H9 (cell line): ENCODE measurements at places on chromosomes 1 and 21. TPM values are rescaled to one million over a fixed set of nuclear protein-coding genes. Genes with fewer than 3 reads are reported as not detected.

DNA sequence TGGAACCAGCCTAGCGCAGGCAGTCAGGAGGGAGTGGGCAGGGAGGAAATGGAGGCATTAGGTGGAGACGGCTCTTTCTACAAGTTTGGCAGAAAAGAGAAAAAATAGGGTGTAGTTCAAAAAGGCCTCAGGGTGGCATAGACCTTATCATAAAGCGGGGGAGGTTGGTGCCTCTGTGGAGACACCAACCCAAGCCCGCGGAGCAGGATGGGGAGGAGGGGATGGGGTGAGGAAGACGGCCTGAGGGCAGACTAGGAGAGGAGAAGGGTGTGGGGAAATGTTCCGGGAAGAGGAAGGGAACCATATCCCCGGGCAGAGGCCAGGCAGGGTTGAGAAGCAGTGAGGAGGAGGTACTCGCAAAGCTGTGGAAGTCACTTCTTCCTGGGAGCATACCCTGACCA is 17.4 kb upstream of the SHE start:
- no peaks in the 10 kb centered on the region for H3K36me3 ChIP-seq
- no peak overlapping the region for H3K4me3 ChIP-seq
- no peak overlapping the region for H3K27ac ChIP-seq
- DNase-seq: no peak
- H3K27me3 ChIP-seq: no peaks in the 10 kb centered on the region

SPATA45 gene
- 0.66 and 0.68 TPM in 2 replicates for total RNA-seq

DNA sequence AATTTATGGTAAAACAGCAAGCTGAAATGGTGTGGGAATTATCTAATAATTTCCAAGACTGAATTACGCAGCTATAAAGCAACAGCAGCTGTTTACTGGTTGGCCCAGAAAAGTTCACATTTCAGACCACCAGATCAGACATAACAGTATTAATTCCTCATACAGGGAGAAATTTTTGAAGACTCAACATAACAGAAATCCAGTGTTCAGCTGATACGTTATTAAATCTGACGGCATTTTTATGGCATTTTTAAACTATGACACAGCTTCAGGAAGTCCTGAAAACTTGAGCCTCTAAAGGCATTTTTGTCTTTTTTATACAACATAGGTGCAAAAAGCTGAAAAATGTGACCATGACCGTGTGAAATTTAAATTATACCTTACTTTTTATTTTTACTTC is 91.2 kb downstream of the APP start:
- no peak overlapping the region for H3K27ac ChIP-seq
- no peaks in the 10 kb centered on the region for H3K27me3 ChIP-seq
- DNase-seq: no peak
- H3K36me3 ChIP-seq: peaks cover under 1% of the 10 kb centered on the region; the same call in 1 of the 3 replicates

DNA sequence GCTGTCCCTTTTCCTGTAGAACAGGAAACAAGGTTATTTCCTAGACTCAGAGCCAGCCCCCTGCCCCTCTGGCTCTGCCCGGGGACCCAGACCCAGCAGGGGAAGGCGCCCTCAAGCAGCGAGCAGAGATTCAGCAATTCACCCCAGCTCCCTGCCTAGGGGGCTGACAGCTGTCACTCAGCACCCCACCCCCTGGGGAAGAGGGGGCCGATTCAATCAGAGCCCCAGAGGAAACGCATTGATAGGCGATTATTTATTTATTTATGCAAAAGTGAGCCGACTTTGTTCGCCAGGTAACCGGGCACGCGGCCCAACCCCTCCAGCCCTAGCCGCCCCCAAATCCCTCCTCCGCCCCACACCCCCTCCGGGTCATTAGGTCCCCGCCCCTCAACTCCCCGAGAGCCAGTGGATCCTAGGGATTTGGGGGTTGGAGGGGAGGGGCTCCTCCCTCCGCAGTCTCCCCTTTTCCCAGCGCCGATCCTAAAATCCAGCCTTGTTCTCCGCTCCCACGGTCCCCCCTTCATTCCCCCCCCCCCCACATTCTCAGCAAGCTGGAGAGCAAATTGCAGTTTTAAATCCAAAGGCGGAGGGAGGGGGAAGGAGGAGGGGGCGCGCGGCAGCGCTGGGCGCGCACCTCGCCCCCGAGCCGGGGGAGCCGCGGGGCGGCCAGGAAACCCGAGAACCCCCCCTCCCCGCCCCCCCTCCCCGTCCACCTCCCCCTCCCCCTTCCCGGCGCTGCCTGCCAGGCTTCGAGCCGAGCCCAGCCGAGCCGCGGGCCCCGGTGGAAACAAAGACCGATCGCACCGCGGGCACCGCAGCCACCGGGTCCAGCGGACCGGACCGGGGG is 1.3 kb downstream of the AHDC1 start:
- H3K27me3 ChIP-seq: no peaks in the 10 kb centered on the region; the same call in 1 of the 2 replicates
- H3K36me3 ChIP-seq: peaks cover 1% of the 10 kb centered on the region; the same call in 1 of the 3 replicates
- DNase-seq: no peak
- no peak overlapping the region for H3K27ac ChIP-seq

- H3K4me1 ChIP-seq: no peaks in the 10 kb centered on the region
- H3K4me3 ChIP-seq: no peak overlapping the region
- no peaks in the 10 kb centered on the region for H3K27me3 ChIP-seq
- no peaks in the 10 kb centered on the region for H3K36me3 ChIP-seq
These were observed 17.6 kb upstream of the NID1 start for GRCh38 chr1:236082526-236082925.

DNA sequence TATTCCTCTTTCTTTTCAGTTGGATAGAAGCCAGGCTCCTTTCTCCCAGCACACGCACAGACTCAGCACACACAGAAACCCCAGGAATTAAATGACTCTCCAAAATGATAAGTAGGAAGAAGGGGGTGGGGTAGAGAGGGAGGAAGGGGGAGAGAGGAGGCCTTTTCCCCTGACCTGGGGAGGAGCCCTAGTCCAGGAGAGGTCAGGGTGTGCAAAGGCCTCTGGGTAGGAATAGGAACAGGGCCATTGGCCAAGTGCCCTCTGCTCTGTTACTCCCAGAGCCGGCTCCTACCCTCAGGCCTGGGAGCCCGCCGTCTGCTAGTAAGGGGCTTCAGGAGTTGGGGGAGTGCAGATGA is 35.6 kb upstream of the PUM1 start:
- no peak overlapping the region for H3K27ac ChIP-seq
- no peaks in the 10 kb centered on the region for H3K36me3 ChIP-seq
- H3K27me3 ChIP-seq: no peaks in the 10 kb centered on the region
- DNase-seq: no peak
- no peak overlapping the region for H3K4me3 ChIP-seq

TNFSF4 gene
- total RNA-seq: 0.28 and 0.29 TPM in 2 replicates

DNA sequence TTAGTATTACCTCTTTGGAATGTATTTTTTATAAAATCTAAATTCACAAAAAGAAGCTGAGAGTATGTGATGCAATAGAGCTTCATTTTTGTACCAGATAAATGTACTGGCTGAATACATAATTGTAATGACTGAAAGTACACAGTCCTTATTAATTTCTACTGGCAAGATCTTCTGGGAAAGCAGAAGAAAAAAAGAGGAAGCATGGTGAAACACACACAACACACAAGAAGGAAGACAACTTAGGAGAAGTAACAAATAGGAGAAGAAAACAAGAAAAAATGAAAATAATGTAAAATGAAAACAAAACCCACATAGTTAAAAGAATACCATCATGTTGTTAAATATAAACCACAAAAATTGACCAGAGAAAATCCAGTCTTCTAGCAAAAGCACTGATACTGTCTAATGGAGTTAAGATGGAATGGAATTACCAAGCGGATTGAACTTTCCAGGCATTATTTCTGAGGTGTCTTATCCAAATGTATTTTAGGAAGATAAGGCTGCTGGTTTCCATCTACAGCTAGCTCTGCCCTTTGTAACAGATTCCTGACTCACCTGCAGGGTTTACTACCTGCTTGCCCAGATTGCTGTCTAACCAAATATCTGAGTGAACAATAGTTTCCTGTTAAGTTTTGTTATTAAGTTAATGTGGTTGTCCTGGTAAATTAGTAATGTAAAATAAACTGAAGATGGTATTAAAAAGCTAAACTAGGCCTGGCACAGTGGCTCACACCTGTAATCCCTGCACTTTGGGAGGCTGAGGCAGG is 4.5 kb upstream of the COP1 start:
- no peak overlapping the region for H3K27ac ChIP-seq
- no peaks in the 10 kb centered on the region for H3K36me3 ChIP-seq
- no peak overlapping the region for H3K4me3 ChIP-seq

- no peak for DNase-seq
- no peaks in the 10 kb centered on the region for H3K27me3 ChIP-seq
- H3K27ac ChIP-seq: no peak overlapping the region
- no peak overlapping the region for H3K4me3 ChIP-seq
These were observed 89.3 kb downstream of the ZNF648 start for GRCh38 chr1:181972256-181972655.

GRCh38 chr1:175078629-175079028 is 11.0 kb downstream of the TNN start:
- DNase-seq: no peak
- H3K4me3 ChIP-seq: no peak overlapping the region
- no peaks in the 10 kb centered on the region for H3K27me3 ChIP-seq
- no peaks in the 10 kb centered on the region; the same call in 1 of the 2 replicates for H3K4me1 ChIP-seq

DNA sequence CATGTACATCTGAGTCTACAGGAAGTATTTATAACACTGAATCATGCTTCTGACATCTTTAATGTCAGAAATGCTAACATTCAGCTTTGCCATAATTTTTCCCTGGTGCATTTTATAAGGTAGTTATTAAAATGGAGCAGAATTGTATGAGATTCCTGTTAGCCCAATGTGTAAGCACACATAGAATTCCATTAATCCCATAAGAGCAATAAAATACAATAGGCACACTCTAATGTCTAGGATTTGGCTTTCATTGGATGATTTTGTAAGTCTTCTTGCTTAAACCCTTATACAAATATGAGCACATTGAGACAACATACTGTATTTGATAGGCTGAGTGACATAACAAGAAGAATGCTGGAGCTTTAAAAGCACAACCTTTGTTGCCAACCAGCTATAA is 256.4 kb downstream of the HMCN1 start:
- no peak overlapping the region for H3K4me3 ChIP-seq
- no peaks in the 10 kb centered on the region for H3K27me3 ChIP-seq
- no peaks in the 10 kb centered on the region for H3K4me1 ChIP-seq
- no peaks in the 10 kb centered on the region for H3K36me3 ChIP-seq
- no peak for DNase-seq

FAM78B gene
- 1.6 and 2.3 TPM in 2 replicates for total RNA-seq

GRCh38 chr1:68953311-68953710 is 456.4 kb upstream of the DEPDC1 start:
- no peaks in the 10 kb centered on the region for H3K27me3 ChIP-seq
- DNase-seq: no peak
- H3K36me3 ChIP-seq: no peaks in the 10 kb centered on the region
- no peak overlapping the region for H3K4me3 ChIP-seq

GRCh38 chr21:34737115-34737514 is 68.3 kb downstream of the CLIC6 start:
- H3K27me3 ChIP-seq: no peaks in the 10 kb centered on the region
- H3K4me1 ChIP-seq: no peaks in the 10 kb centered on the region
- DNase-seq: no peak
- no peak overlapping the region for H3K27ac ChIP-seq
- H3K36me3 ChIP-seq: no peaks in the 10 kb centered on the region
- no peak overlapping the region for H3K4me3 ChIP-seq

DNA sequence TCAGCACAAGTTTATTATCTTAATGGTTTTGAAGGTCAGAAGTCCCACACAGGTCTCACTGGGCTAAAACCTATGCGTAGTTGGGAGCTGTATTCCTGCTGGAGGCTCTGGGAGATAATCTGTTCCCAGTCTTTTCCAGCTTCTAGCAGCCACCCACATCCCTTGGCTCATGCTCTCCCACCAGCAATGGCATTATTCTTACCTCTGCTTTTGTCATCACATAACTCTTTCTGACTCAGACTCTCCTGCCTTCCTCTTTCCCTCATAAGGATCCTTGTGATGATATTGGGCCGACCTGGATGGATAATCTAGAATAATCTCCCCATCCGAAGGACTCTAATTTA is 122.2 kb upstream of the PRDX6 start:
- H3K27me3 ChIP-seq: no peaks in the 10 kb centered on the region
- no peak for DNase-seq
- H3K27ac ChIP-seq: no peak overlapping the region
- H3K4me1 ChIP-seq: no peaks in the 10 kb centered on the region
- peaks cover 17% of the 10 kb centered on the region for H3K36me3 ChIP-seq
